MG63 (cell line): ENCODE measurements at places on chromosomes 3 and 15. TPM values are rescaled to one million over a fixed set of nuclear protein-coding genes. Genes with fewer than 3 reads are reported as not detected.

- DNase-seq = no peak
Observed at GRCh38 chr3:186969607-186970006, 39.3 kb downstream of the ST6GAL1 start.

Gene TIMP4
- 0.10 TPM in 1 of 2 replicates, not detected in the other for total RNA-seq

GRCh38 chr3:172606021-172606420 lies 82.8 kb upstream of the TNFSF10 start:
- peak; percentile 32 for DNase-seq

GRCh38 chr15:99413955-99414754 lies 151.6 kb upstream of the MEF2A start:
- DNase-seq = no peak

Gene FEZF2
- not detected in 2 replicates for total RNA-seq
